Peyer's patch (tissue), 4 donors: ENCODE measurements at places on chromosomes 3 and 15. TPM values are rescaled to one million over a fixed set of nuclear protein-coding genes. Genes with fewer than 3 reads are reported as not detected.

Gene ARHGEF26
- total RNA-seq: 55.2 TPM

Gene SI
- total RNA-seq: 33.8 TPM

Gene P2RY14
- total RNA-seq: 2.3 TPM

Gene IQCF2
- total RNA-seq: not detected

Gene ROBO2
- total RNA-seq: 1.8 TPM

Gene MRPL47
- total RNA-seq: 15.3 TPM

Gene LCTL
- not detected for total RNA-seq

Gene CCDC32
- 33.1 TPM for total RNA-seq

Gene LRRC2
- total RNA-seq: 0.95 TPM

Gene FBXW12
- not detected for total RNA-seq

Gene FETUB
- total RNA-seq: not detected

DNA sequence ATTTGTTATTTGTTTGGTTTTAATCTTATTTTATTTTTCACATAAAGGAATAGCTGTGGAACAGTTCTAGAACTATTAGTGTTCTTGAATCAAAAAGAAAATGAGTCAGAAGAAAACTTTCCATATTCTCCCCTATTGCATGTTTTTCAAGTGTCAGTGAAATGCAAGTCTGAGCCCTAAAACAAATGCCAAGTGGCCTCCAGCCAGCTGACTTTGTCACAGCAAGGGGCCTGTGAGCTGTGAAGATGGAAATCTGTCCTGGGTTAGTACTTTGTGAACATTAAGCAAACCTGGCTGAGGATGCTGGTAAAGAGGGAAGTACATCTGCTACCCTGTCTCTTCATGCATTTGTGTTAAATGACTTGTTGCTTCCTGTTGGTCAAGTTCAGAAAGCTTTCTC lies 14.2 kb downstream of the LRRC49 start:
- H3K4me3 ChIP-seq: no peak overlapping the region
- no peaks in the 10 kb centered on the region for H3K36me3 ChIP-seq
- DNase-seq: no peak
- no peaks in the 10 kb centered on the region for H3K4me1 ChIP-seq
- no peaks in the 10 kb centered on the region for H3K27me3 ChIP-seq

- peaks cover 58% of the 10 kb centered on the region for H3K36me3 ChIP-seq
- no peak overlapping the region for H3K27ac ChIP-seq
- no peaks in the 10 kb centered on the region for H3K27me3 ChIP-seq
- no peak overlapping the region for H3K4me3 ChIP-seq
Measured at GRCh38 chr3:45670436-45670835, 18.8 kb upstream of the SACM1L start.

GRCh38 chr3:53599771-53600170 lies 105.4 kb downstream of the CACNA1D start:
- no peak for DNase-seq
- no peaks in the 10 kb centered on the region for H3K4me1 ChIP-seq
- H3K36me3 ChIP-seq: no peaks in the 10 kb centered on the region
- no peaks in the 10 kb centered on the region for H3K27me3 ChIP-seq
- no peak overlapping the region for H3K27ac ChIP-seq
- H3K4me3 ChIP-seq: no peak overlapping the region

DNA sequence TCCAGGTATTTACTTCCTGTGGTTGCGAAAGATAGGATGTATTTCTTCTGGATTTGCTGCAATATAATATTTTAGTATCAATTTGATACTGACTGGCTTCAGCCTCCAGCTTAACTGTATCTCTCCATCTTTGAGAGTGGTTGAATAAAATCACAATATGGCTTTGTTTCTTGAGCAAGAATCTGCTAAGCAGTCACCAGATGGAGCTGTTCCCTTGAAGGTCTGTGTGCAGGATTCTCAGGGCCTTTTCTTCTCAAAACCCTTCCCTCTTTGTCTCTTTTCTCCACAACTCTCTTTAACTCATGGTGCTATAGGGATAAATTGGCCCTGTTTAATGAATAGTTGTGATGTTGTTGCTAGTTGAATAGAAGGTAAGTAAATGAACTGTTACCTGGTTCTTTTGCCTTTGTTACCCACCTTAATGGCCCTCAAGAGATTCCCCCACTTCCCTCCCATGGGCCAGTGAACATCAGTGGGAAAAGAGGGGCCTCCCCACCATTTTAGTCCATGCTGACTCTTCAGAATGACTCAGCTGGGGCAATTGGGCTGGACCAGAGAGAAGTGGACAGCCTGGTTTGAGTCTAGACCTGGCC lies 34.8 kb upstream of the RAB6B start:
- H3K27me3 ChIP-seq: no peaks in the 10 kb centered on the region
- no peak for DNase-seq
- H3K36me3 ChIP-seq: no peaks in the 10 kb centered on the region
- no peak overlapping the region for H3K27ac ChIP-seq

DNA sequence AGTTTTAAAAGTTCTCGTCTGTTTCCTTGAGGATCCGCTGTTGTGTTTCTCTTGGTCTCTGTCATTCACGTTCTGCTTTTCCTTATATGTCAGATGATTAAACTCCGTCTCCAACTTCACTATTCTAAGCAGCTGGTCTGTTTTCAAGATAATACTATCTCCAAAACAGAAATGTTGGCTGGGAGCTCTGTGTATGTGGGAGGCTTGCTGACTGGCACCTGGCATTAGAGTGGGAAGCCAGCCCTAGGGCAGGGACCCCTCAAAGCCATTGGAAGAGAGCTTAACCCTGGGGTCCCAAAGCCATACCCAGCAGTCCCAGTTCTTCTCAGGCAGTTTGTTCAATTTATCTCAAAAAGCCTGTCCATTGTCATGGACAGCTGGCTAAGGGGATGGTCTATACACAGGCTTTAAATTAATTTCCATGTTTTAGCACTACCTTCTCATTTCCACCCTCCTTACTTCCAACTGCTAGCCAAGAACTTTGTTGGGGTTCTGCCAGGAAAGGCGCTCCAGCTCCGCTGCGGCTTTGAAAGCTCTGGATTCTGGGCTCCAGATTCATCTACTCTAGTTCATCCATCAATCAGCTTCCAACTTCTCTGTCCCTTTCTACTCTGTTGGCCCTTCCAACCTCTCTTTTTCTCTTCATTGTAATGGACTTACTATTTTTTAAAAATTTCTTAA lies 9.2 kb downstream of the BTBD1 start:
- no peaks in the 10 kb centered on the region for H3K36me3 ChIP-seq
- no peak overlapping the region for H3K4me3 ChIP-seq
- H3K4me1 ChIP-seq: no peaks in the 10 kb centered on the region
- H3K27me3 ChIP-seq: no peaks in the 10 kb centered on the region
- no peak for DNase-seq
- no peak overlapping the region for H3K27ac ChIP-seq

DNA sequence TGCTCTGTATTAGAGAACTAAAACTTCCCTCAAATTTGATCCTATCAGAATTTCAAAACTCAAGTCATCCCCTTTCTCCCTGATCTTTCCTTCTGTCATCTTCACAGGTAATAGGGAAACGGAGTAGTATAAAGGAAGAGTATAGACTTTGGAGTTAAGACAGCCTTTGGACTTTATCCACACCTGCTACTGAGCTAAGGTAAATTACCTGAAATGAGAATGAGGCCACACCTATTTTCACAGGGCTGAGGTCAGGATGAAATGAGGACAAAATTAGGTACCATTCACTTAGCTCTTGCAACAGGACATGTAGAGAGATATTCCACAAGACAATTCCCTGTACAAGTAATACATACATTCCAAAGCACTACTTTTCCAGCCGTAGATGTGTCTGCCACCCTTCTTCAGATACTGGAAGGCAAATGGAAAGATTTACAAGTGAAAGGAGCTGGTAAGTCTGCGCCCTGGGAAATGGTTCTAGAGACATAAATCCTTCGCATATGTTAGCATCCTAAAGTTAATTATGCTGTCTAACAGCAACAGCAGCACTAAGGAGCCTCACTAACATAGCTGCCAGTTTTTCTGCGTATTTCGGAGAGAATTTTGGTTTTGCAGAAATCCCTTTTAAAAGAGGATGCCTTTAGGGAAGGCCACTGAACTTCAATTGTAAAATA lies 461.8 kb downstream of the SHQ1 start:
- H3K4me3 ChIP-seq: no peak overlapping the region
- no peaks in the 10 kb centered on the region for H3K27me3 ChIP-seq
- DNase-seq: no peak
- no peaks in the 10 kb centered on the region for H3K36me3 ChIP-seq
- peaks cover 5% of the 10 kb centered on the region for H3K4me1 ChIP-seq
- no peak overlapping the region for H3K27ac ChIP-seq

- no peaks in the 10 kb centered on the region for H3K36me3 ChIP-seq
- H3K4me1 ChIP-seq: no peaks in the 10 kb centered on the region
- DNase-seq: no peak
- no peak overlapping the region for H3K4me3 ChIP-seq
- H3K27ac ChIP-seq: no peak overlapping the region
Measured at GRCh38 chr15:45921376-45921775, 286.5 kb downstream of the SQOR start.

DNA sequence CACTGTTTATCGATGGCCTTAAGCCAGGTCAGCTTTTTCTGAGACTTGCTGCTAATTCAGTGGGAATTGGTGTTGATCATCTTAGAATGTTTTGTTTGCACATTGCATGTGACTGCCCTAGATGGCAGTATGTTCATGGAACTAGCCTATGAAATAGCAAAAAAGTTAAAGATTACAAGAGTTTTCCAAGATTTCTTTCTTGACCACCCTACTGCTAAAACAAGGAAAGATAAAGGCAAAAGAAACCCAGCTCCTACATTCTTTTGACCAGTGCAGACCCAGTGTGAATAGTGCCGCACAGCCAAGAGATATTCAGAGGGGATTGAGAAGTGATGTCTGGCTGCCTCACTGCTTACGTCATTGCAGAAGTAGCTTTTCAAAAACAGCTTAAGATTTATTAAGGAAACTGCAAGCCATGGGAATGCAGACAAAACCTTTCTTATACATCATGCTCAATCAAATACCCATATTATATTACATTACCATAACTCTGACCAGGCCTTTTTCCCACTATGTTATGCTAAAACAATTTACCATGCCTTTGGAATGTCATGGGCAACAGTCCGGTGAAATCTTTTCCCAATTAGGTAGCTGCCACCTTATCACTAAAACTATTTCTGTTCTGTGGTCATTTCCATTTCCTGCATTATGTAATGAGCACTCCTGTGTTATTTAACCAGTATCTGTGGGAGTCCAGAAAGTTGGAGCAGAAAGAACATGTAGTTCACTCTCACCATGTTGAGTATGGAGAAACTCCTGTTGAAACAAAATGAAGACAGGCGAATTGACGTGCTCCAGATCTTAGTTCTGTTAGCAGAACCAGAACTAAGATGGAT lies 6.0 kb downstream of the PHLDB2 start:
- no peaks in the 10 kb centered on the region for H3K27me3 ChIP-seq
- H3K36me3 ChIP-seq: no peaks in the 10 kb centered on the region
- DNase-seq: no peak
- peaks cover 8% of the 10 kb centered on the region for H3K4me1 ChIP-seq

DNA sequence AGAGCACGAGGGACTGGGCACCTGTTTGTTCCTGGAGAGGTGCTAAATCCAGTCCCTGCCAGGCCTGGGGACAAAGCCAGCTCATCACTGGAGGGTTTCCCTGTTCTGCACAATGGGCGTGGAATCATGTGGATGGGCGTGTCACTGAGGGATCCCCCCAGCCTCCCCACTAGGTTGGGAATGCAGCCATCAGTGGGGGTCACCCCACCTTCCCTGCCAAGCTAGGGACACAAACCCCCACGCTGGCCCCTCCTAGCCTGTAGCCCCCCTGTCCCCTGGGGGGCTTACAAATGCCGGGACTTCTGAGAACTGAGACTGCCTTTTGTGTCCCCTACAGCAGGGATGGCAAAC lies 61.9 kb downstream of the NSMCE3 start:
- no peaks in the 10 kb centered on the region for H3K36me3 ChIP-seq
- no peaks in the 10 kb centered on the region for H3K27me3 ChIP-seq
- H3K27ac ChIP-seq: no peak overlapping the region
- no peak overlapping the region for H3K4me3 ChIP-seq
- DNase-seq: no peak
- no peaks in the 10 kb centered on the region for H3K4me1 ChIP-seq

DNA sequence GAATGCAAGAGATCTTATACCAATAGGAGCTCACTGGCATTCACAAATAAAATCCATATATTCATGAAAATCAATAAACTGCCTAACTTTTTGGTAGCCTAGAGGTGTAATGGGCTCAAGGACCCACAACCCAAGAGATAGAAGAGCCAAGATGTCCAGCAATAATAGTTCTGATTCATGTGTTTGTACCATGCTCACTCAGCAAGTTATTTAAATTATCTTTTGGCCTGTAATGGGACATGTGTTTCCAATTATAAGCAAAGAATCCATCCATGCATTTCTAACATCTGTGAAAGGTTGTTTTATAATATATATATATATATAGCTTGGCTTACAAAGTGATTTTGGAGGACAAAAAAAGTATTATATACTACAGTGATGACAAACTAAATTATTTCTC lies 29.7 kb upstream of the SHC4 start:
- no peak overlapping the region for H3K27ac ChIP-seq
- H3K36me3 ChIP-seq: peaks cover 5% of the 10 kb centered on the region
- H3K4me3 ChIP-seq: no peak overlapping the region
- no peaks in the 10 kb centered on the region for H3K4me1 ChIP-seq
- H3K27me3 ChIP-seq: no peaks in the 10 kb centered on the region

GRCh38 chr15:57054204-57054750 lies 135.8 kb downstream of the TCF12 start:
- no peak for DNase-seq
- H3K4me1 ChIP-seq: no peaks in the 10 kb centered on the region
- no peaks in the 10 kb centered on the region for H3K36me3 ChIP-seq
- H3K4me3 ChIP-seq: no peak overlapping the region
- H3K27me3 ChIP-seq: no peaks in the 10 kb centered on the region

DNA sequence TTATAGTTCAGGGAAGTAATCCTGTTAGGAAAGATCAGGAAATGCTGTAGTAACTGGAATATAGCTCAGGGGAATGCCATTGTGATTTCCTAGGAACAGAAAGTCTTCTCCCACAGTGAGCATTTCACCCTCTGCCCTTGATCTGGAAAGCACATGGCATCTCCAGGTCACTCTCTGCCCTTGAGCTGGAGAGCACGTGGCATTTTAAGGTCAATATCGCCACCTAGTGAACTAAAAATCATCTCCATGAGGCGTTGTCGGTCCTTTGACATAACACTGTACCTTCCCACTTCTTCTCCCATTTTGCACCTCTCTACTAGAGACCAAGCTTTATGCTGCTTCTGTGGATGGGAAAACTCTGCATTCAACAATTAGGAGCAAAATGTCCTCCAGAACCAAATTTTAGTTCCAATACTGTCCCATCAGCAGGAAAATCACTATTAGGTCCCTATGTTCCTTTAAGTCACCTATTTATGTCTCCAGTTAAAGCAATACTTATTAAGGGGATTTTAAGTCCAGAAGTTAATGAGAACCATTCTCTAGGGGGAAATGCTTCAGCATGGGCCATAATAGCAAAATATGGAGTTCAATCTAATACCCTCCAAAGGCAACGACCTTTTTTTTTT lies 54.7 kb upstream of the GK5 start:
- no peak overlapping the region for H3K4me3 ChIP-seq
- H3K27ac ChIP-seq: no peak overlapping the region
- no peaks in the 10 kb centered on the region for H3K27me3 ChIP-seq
- no peaks in the 10 kb centered on the region for H3K4me1 ChIP-seq

DNA sequence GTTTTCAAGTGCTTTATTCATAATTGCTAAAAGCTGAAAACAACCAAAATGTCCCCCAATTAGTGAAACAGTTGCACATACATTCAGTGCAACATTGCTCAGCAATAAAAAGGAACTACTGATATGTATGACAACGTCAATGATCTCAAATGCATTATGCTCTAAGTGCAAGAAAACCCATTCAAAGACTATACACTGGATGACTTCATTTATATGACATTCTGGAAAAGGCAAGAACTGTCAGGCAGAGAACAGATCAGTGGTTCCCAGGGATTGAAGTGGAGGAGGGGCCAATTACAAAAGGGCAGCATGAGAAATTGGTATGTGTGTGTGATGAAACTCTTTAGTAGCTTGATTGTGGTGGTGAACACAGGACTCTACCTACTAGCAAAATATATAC lies 585.6 kb downstream of the TBL1XR1 start:
- H3K27ac ChIP-seq: no peak overlapping the region
- H3K27me3 ChIP-seq: no peaks in the 10 kb centered on the region
- H3K36me3 ChIP-seq: no peaks in the 10 kb centered on the region
- no peaks in the 10 kb centered on the region for H3K4me1 ChIP-seq
- no peak overlapping the region for H3K4me3 ChIP-seq
